ENCODE measurements at places on chromosomes 4 and X.

GRCh38 chr4:166065324-166065723 is 192.3 kb downstream of the TLL1 start:
- no peak for DNase-seq

GRCh38 chr4:4869731-4870571 is 10.5 kb downstream of the MSX1 start:
- DNase-seq, result no peak

DNA sequence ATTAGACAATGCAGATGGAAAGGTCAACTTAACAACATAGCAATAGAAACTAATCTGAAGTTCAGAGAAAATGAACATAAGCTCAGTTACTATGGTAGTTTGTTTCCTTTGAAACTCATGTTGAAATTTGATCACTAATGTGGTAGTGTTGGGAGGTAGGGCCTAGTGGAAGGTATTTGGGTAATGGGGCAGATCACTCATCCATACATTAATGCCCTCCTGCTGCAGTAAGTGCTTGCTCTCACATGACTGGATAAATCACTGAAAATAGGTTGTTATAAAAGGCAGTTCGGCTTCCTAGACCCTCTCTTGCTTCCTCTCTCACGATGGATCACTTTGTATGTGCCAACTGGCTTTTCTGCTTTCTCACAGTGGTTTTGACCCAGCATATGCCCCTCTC is 567.4 kb upstream of the GALNT7 start:
- DNase-seq, result no peak

DNA sequence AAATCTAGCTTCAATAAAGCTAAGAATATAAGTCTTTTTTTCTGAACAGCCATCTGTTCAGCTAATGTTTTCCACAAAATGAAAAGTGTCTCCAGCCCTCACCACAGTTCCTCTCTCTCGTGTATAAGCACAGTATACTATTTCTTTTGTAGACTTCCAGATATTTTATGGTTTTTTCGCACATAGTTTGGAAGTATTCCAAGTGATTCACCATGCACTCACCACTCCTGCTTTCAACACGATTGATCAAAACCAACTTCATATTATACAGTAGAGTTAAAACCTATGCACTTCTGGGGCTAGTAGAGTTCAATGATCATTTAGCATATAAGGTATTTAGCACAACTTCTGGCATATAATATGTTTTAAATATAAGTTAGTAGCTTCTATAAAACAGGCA is 105.8 kb upstream of the DCAF12L1 start:
- no peak for DNase-seq

DNA sequence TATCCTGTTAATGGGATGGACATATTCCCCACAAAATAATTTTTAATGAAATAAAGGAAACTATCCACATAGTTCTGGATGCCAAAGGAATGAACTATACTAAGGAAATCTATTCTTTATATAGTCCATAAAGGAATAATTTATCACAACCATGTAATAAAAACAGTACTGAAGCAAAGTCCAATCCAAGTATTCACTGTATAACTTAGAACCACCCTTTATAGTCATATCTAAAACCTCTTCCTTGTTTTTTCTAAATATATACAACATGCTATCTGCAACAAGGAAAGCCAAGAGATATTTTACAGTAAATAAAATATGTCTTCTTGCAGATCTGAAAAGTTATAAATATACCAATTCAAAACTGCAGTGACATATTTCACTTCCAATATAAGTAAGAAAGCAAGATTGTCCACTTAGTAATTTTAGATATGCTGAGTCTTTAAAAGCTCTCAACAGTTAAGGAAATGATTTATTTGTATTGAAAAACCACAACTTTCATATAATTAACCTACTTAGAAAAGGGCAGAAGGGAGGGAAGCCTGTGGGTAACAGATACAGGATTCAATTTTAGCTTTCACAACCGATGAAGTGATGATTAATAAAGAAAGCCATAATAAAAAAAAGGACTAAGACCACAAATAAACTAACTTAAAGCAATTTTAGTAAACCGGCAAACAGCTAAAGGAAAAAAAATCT is 8.0 kb downstream of the NR3C2 start:
- no peak for DNase-seq

- DNase-seq, result no peak
These were observed 25.1 kb upstream of the PRDM8 start for GRCh38 chr4:80172203-80172602.

GRCh38 chrX:119067023-119067739 is 5.6 kb upstream of the CT47C1 start:
- no peak for DNase-seq

Data from activated naive CD4-positive, alpha-beta T cell (primary cell).